ENCODE measurements at places on chromosomes 2 and 18.

DNA sequence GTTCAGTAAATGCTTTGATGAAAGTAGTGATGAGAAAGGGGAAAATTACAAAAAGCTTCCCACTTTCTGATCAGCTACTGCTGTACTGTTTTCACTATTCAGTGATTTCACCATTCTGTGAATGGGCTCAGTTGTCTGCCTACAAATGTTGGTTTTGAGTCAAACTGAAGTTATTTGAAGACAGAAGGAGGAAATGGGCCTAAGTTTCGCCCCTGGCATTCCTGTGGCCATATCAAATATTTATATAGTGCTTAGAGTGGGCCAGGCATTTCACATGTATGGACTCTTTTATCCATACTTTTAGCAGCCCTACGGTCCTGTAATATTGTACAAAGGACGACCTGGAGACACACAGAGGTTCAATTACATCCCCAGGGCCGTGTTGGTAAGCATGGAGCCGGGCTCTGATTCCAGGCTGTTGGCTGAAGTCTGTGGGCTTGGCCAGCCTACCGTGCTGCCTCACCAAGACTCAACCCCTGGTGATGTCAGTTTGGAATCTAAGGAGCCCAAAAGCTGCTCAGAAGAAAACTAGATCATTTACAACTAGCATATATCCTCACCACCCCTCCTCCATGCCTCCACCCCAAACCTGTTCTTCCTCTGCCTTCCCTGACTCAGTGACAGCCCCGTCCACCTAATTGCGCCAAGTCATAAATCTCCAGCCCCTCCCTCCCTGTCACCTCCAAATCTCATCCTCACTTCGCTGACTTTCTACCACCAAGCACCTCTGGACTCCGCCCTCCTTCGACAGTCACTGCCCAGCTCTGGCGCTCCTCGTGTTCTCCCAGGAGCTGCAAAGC is 10.1 kb upstream of the GRHL1 start:
- DNase-seq, result no peak

DNA sequence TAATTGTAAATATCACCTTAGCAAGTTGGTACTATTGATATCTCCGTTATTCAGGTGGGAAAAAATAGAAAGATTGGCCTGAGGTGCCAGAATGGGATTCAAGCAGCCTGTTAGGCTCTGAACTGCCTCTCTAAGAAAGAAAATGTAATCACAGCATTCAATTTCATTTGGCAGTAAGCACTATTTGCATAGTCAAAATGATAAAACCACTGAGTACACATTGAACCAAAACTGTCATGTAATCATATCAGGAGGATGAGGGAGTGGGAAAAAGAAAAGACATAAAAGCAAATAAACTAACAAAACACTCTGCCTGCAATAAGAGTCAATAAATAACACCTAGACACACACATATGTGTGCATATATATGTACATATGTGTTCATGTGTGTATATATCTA is 103.9 kb upstream of the TACR1 start:
- DNase-seq, result no peak

DNA sequence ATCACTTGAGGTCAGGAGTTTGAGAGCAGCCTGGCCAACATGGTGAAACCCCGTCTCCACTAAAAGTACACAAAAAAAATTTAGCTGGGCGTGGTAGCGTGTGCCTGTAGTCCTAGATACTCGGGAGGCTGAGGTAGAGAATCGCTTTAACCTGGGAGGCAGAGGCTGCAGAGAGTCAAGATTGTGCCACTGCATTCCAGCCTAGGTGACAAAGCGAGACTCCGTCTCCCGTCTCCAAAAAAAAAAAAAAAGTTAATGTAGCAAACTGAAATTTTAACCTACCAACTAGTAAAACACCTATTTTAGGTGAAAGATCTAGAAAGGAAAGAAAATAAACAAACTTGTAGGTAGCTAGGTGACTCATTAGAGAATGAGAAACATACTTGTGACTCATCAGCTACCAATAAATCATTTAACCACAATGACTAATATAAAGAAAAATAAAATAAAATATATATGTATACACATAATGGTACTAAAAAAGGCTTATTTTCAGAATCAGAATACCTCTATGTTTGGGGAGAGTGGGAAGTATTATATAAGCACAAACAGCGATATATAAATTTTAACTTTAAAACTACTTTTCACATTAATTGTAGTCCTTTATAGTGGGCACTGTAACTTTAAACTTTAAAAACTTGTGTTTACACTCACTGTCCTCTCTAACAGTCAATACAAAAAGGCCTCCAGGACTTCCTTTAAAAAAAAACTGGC is 36.6 kb downstream of the DARS1 start:
- DNase-seq, result no peak

- no peak for DNase-seq
Observed at GRCh38 chr2:191128172-191128910, 22.5 kb downstream of the STAT4 start.

DNA sequence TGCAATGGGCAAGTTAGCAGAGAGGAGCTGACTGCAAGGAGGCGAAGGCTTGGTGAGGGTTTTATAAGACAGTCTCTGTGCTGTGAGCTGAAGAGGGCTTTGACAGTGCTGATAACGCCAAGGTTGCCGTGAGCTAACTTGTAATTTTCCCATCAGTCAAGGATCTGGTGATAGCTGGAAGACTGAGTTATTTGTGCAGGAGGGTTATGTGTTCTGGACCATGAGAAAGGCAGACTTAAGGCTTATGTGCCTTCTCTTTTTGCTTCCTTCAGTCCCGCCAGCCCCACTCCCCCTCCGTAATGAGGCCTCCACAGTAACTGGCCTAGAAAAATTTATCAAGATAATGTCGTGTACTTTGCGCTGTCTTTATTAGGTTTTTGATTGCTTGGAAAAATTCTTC is 94.6 kb downstream of the RTP5 start:
- no peak for DNase-seq

- DNase-seq, result peak; percentile 55
Observed at GRCh38 chr2:241803387-241804325, 5.3 kb upstream of the NEU4 start.

- DNase-seq, result no peak
Observed at GRCh38 chr2:28869494-28870145, 489 bp downstream of the TRMT61B start.

DNA sequence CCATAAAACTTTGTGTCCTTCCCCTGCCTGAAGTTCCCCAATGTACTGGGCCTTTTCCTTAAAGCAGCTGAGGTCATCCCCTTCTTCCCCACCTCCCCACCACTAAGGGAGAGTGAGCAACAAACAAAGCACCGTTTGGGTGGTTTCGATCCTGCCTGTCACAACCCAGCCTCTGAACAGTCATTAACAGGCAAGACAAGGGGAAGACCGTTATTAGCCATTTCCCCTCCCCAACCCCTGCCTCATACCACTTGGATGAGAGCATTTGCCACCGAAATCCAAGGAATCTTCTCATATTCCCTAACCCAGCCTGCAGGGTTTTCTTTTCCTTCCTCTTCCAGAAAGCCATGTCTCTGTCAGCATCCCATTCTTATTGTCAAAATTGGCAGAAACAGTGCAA is 65.6 kb downstream of the STRADB start:
- DNase-seq, result no peak

DNA sequence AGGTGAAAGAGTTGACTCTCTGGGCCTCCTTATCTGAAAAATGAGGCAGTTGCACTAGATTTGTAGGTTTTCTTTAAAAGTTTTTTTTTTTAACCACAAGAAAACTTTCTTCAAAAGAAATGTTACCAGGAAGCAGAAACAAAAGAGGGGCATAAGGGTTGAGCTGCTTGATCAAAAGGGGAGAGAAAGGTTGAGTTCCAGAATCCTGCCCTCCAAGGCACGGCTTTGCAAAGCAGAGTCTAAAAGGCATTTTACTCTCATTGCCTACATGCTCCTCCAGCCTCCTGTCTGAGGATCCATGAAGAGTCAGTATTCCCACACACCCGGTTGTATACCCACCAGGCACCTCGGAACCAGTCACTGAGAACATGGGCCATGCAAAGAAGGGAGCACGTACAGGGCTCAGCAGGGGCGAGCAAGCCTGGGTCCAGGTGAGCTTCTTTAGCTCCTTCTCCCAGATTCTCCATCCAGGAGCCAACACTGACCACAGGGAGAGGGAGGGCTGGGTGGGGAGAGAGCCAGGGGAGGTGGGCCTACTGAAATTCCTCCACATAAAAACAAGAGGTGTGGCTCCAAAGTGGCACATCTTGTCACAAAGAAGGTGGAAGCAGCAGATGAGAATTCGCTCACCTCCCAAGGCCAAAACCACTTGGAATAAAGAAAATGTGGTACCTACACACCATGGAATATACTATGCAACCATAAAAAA is 116.0 kb upstream of the EPC2 start:
- no peak for DNase-seq

DNA sequence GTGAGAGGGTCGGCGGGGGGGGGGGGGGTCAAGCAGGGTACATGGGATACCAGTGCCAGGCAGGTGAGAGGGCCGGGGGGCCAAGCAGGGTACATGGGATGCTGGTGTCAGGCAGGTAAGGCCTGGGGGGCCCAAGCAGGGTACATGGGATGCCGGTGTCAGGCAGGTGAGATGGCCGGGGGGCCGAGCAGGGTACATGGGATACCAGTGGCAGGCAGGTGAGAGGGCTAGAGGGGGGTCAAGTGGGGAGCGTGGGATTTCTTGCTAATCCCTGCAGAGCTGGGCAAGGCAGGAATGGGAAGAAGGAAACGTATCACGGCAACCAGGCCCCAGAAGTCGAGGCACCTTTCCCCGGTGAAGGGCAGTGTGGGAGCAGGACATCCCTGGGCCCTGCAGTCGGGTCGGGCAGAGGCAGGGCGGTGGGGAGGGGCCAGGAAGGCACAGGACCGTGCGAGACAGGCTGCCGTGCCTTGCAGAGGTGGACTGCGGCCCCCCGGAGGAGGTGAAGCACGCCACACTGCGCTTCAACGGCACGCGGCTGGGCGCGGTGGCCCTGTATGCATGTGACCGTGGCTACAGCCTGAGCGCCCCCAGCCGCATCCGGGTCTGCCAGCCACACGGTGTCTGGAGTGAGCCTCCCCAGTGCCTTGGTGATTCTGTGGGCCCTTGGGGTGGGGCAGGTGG is 49.3 kb downstream of the MTERF4 start:
- DNase-seq, result no peak
